ENCODE measurements at places on chromosomes 12 and 14. TPM values are rescaled to one million over a fixed set of nuclear protein-coding genes. Genes with fewer than 3 reads are reported as not detected.

The KRT77 gene
- not detected for total RNA-seq

The CIT gene
- total RNA-seq, result 60.9 TPM

The ZBTB1 gene
- total RNA-seq, result 27.5 TPM

The KRT73 gene
- total RNA-seq, result not detected

The LGR5 gene
- 0.15 TPM for total RNA-seq

The IFT43 gene
- total RNA-seq, result 17.0 TPM
